ENCODE measurements at places on chromosomes 7 and 10.
A peak's percentile ranks its signal among the peaks of the same experiment; 100 is the strongest.

- peak; percentile 13 for DNase-seq
These were observed 37.2 kb upstream of the OPTN start for GRCh38 chr10:13062803-13063202.

GRCh38 chr7:77351539-77352004, 64.6 kb downstream of the GSAP start:
- DNase-seq, result no peak

- DNase-seq, result no peak
These were observed 237.8 kb downstream of the SEMA3E start for GRCh38 chr7:83410989-83411591.

DNA sequence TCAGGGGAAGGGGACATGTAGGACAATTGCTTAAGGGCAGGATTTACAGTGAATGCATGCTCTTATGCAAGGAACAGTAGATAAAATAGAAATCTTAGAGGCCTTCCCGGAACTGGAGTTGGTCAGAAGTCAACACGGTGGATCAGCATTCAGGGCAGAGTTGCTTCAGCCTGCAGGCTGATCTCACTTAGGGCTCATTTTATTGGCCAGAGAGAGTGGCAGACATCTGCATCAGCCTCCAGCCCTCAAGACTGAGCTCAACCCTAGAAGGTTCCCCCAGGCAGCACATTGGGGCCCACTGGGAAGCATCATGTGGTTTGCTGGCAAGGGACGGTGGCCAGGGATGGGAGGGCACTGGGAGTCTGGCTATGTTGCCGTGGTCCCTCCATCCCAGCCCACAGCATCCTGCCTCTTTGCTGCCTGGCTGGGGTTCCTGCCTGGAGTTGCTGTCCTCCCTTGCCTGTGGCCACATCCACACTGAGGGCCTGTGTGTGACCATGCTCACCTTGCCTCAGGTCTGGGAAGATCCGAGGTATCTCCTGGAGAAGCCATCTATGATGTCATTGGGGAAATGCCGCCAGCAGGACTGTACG, 13.0 kb downstream of the SCART1 start:
- no peak for DNase-seq

DNA sequence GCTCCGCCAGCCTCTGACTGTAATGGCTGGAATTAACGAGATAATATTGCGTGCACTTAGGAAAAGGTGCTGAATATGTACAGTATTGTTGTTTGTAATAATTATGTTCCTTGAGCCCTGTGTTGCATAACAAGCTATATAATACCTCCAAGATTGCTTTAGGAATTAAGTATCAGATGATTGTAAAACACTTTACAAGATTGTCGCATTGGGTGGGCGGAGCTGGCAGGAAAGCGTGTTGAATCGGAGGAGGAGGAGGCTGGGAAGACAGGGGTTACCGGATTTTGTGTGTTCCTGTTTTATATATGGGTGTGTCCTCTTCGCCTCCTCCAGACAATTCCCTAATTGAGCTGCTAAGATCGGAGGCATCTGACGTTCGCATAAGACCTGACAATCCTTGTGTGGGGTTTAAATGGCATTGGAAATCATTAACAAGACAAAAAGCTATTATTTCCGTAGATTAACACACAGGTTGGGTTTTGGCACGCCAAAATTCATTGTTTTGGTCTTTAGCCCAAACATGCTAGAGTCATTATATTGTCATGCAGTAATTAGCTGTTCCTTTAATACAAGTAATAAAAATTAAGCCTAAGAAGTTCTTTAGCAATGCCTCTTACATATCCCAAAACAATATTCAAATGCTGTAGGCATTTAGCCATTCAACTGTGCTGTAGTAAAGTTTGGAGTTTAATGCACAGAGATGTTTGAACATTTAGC, 192.9 kb upstream of the SH2B2 start:
- no peak for DNase-seq

GRCh38 chr10:97468162-97468561, 22.2 kb downstream of the ZDHHC16 start:
- no peak for DNase-seq

DNA sequence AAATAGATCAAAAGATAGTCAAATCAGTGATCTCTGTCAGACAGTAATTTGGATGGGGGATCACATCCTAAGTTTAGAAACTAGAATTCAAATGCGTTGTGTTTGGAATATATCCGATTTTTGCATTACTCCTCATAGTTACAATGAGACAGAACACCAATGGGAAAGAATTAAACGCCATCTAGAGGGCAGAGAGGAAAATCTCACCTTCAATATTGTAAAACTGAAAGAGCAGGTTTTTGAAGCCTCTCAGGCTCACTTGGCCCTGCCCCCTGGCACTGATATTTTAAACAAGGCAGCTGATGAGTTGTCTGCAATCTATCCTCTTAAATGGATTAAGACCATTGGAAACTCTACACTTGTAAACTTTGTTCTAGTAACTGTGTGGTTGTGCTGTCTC, 17.7 kb downstream of the FRG2B start:
- no peak for DNase-seq

- no peak for DNase-seq
These were observed 202.5 kb upstream of the CHRM2 start for GRCh38 chr7:136665878-136666509.

DNA sequence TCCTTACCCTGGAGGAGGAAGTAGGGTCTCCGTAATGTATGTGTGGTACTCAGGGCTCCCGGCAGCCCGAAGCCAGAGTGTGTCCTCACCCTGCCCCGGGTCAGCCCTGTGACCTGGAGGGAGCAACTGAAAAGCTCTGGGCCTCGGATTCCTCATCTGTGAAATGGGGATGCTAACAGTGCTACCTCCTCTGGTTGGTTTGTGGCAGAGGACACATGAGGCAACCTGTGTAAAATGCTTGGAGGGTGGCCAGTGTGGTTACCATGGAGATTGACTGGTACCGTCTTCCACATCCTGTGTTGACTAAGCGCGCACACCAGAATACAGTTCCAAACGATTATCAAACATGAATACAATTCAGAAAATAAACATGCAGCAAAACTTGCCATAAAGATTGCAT, 163.8 kb upstream of the KLF6 start:
- DNase-seq, result peak; percentile 65

GRCh38 chr7:94908323-94909178, 1.2 kb downstream of the PPP1R9A start:
- no peak for DNase-seq

GRCh38 chr7:78587443-78588044, 789.0 kb downstream of the PHTF2 start:
- no peak for DNase-seq

DNA sequence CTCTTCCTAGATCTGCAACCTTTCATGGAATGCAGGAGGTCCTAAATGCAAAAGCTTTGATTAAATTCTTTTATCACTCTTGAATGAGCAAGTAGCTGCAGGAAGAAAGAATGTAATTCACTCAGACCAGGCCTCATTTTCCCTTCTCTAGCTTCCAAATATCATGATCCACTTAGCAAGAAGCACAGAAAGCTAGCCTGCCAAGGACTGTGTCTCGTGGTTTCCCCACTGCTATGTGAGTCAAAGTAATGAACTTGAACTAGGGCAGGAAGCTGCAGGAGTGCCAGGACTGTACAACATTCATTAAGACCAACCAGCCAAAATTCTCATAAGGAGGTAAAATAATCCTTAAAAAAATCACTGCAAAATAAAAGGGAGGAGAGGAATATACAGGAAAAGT, 379.2 kb downstream of the CALN1 start:
- DNase-seq, result no peak

DNA sequence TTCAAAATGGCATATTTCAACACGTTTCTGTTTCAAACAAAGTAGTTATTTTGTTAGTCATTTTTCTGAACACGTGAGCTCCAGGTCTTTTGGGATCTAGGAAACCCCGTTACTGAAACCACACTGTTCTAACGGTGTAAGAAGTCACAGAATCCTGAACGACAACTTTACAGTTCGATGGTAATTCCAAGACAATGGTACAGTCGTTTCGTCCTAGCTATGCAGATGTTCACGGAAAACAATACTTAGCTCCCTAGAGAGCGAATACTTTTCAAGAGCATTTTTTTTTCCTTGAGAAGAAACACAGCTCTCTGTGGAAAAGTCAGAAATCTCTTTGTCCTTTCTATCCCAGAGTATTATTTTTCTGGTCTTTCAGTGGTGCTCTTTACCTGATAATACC, 254.1 kb downstream of the ADARB2 start:
- no peak for DNase-seq

DNA sequence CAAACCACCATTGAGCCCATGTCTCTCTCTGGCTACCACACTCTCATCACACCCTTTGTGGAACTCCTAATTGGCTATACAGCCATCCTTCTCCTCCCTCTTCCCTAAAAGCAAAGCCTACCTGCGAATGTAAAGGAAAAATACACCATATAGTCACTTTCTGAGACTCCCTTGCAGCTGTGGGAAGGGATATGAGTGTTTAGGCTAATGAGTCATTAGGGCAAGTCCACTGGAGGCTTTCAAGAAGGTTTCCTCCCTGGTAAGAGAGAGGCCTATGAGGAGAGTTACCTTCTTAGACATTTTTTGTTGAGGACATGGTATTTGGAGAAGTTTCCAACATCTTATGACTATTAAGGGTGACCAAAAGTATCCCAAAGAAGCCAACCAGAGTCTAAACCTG, 4.1 kb upstream of the TMEM243 start:
- no peak for DNase-seq

GRCh38 chr10:124249812-124250432, 156.5 kb upstream of the CHST15 start:
- DNase-seq, result no peak

DNA sequence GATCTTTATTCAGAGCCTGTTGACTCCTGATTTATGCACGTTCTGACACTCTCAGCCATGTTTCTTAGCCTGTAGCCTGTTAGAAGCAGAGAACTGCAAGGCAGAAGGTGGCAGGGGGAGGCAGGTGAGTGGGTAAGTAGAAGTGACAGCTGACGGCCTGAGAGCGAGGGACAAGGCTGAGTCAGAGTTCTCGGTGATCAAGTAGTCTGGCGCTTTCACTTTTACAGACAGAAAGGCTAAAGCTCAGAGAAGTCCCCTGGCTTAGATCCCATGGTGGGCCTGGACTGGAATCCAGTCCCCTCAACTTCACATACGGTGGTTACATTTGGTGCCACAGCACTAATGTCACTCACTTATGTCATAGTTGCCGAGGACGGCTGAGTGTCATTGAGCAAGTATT, 139.0 kb downstream of the TACC2 start:
- no peak for DNase-seq

DNA sequence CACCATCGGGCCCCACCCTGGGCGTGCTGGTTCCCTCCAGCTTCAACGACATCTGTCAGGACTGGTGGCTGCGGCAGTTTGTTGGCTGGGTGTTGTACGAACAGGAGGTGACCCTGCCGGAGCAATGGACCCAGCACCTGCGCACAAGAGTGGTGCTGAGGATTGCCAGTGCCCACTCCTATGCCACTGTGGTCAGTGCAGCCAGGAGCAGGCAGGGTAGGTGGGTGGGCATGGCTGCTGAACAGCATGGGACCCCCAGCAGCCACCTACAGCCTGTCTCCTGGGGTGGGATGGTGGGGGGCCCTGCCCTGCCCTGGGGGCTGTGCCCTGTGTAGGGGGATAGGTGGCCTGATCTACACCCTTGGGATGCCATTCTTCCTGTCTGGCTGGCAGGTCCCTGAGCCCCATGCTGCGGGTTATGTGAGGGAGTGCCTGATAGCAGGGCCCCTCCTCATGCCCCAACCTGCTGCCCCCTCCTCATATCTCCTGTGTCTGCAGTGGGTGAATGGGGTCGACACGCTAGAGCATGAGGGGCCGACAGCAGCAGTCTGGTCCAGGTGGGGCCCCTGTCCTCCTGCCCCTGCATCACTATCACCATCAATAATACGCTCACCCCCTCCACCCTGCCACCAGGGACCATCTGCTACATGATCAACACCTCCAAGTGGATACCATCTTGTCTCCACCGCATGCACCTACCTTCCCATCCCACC, 56.9 kb downstream of the ZNF727 start:
- no peak for DNase-seq

- DNase-seq, result no peak
These were observed 31.1 kb upstream of the LYZL1 start for GRCh38 chr10:29257784-29258135.

DNA sequence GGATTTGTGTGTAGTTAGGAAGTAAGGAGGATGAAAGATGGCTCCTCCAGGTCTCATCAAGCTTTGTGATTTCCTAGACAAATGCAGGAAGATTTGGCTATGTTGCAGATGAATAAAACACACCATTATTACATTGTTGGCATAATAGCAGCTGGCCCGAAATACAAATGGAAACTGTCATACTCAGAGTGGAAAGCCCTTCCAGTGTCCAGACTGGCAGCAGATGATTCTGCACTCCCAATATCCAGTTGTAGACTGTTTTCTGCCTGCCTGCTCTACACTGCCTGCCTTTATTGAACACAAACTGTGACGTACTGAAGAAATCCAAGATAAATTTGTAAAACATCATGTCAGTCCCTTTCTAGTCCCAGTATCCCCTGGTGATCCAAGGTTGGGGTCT, 99.7 kb upstream of the FZD1 start:
- no peak for DNase-seq

DNA sequence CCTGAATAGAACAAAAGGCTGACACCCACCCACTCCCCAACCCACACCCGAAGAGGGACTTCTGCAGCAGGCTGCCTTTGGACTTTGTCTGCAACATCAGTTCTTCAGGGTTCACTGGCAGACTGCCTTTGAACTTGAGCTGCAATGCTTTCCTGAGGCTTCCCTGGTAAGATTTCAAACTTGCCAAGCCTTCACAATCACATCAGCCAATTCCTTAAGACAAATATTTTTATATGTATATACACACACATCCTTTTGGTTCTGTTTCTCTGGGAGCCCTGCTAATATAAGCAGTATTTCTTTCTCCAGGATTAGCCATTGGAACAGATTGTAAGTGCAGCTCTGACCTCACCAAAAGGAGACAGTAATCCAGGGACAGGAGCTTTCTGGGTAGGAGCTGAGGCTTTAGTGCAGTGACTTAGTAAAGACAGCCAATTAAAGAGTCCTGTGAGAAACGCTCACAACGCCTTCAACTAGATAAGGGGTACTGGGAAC, 55.6 kb upstream of the KMT2E start:
- no peak for DNase-seq

GRCh38 chr7:3283130-3283704, 17.8 kb upstream of the SDK1 start:
- no peak for DNase-seq

DNA sequence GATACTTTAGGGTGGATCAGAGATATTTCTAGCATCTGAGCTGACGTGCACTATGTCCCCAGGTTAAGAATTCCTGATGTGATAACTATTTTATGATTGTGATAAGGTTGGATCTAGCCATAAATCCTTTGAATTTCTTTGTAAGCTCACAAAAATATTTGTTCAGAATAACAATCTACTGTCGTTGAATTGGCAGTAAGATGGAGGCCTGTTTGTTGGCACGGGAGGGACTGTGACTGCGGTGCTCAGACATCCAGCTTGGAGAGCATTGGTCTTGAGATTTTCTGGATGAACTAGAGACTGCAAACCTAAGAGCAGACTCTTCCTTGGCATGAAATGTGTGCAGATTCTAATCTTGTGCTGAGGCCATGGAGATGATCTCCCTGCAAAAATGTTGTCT, 131.1 kb downstream of the LRRC4 start:
- no peak for DNase-seq

DNA sequence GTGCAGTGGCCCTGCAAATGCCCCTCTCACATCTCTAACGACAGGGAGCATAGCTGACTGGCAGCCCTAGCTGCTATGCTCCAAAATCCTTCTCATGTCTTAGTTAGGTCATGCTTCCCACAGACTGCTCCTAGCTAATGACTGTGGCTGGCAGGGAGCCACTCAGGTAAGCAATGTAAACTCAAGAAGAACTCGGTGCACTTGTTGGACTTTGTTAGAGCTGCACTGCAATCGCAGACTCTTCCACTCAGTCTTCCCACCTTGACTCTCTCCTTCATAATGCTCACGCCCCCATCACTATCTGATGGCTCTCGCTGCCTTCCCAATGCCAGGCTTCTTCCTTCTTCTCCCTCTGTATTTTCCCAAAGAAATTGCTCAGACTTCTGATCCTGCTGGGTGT, 24.0 kb downstream of the OR9A2 start:
- DNase-seq, result no peak
